ENCODE measurements at places on chromosomes 3 and 15. TPM values are rescaled to one million over a fixed set of nuclear protein-coding genes. Genes with fewer than 3 reads are reported as not detected.

Gene EIF5A2
- total RNA-seq, result 9.7 TPM

Gene PARP6
- total RNA-seq, result 46.6 TPM

Gene OR5AC2
- total RNA-seq, result not detected

Gene PSMA4
- 408 TPM for total RNA-seq

Gene THOC7
- 49.0 TPM for total RNA-seq

Gene FOXL2
- total RNA-seq, result 5.7 TPM

Gene ANKUB1
- not detected for total RNA-seq

Gene KBTBD12
- total RNA-seq, result not detected

Gene GRK7
- total RNA-seq, result not detected

Gene EXD1
- not detected for total RNA-seq

Gene OXTR
- total RNA-seq, result 6.8 TPM

Gene ARPIN
- 12.6 TPM for total RNA-seq

Gene MST1R
- total RNA-seq, result 7.6 TPM

Data from A549 treated with RU486 at 1 μM for 4 hours (cell line).